ENCODE measurements at places on chromosomes 6 and 20.

- DNase-seq, result no peak
These were observed 764.1 kb upstream of the MMS22L start for GRCh38 chr6:98047164-98047563.

- peak; percentile 16 for DNase-seq
These were observed 5.5 kb downstream of the MANBAL start for GRCh38 chr20:37295001-37295400.

DNA sequence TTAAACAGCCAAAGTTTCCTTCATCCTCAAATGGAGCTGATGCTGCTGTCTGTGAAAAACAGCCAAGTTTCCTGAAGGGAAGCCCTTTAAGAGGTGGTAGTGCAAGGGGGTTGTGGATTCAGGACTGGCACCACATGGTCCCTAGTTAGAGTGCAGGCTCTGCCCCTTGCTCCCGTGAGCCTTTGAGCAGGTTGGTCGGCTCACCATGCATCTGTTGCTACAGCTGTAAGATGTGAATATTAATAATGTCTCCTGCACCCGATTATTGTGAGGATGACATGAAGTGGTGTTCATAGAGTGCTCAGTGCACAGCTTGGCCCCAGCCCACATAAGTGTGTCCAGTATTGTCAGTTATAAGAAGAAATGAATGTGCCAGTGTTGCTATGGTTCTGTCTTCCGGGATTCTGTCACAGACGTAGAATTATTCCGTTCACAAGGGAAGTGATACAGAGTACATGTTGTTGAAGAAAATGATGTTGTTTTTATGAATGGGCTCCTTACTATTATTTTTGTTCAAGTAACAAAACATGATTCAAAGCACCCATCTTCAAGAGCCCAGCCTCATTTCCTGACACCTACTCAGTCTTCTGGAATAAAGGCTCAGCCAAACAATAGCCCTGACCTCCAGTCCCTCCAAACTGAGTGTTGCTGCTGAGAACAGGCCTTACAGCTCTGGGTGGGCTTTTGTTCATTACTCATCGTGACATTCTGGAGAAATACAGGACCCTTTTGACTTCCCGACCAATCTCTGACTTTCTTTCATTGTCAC is 2.9 kb upstream of the PKIG start:
- DNase-seq, result no peak

GRCh38 chr20:50819349-50819748 is 24.5 kb downstream of the BCAS4 start:
- no peak for DNase-seq

- no peak for DNase-seq
These were observed 1156.9 kb upstream of the MAP3K7 start for GRCh38 chr6:91743756-91744155.

DNA sequence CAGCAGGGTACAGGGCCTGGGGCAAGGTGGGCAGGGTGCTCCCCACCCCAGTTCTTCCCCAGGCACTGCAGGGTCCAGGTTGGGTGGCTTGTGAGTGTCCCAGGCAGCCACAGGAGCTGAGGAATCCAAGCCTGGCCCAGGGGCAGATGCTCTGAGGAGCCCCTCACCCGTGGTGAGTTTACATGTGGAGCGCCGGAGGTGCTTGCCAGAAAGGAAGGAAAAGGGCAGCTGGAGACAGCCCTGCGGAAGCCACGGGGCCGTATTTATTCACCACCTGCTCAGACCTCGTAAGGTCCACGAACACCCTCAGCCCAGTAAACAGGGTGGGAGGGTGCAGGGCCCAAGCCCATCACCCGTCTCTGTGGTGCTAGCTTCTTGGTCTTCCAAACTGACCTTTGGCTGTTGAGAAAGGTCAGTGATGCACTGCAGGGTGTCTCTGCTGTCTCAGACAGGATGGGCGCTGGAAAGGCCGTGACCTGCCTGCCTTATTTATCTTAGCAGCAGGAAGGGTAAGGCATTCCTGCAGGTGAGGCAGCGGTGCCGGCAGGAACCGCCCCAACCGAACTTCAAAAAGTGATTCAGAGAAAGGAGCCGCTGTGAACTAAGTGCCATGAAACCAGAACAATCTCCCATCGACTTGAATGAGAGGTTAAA is 4.0 kb upstream of the FRMD1 start:
- DNase-seq, result no peak

- peak; percentile 41 for DNase-seq
These were observed 8.0 kb downstream of the TP53RK start for GRCh38 chr20:46681032-46681854.

GRCh38 chr6:19137505-19137904 is 699.7 kb upstream of the ID4 start:
- DNase-seq, result no peak

DNA sequence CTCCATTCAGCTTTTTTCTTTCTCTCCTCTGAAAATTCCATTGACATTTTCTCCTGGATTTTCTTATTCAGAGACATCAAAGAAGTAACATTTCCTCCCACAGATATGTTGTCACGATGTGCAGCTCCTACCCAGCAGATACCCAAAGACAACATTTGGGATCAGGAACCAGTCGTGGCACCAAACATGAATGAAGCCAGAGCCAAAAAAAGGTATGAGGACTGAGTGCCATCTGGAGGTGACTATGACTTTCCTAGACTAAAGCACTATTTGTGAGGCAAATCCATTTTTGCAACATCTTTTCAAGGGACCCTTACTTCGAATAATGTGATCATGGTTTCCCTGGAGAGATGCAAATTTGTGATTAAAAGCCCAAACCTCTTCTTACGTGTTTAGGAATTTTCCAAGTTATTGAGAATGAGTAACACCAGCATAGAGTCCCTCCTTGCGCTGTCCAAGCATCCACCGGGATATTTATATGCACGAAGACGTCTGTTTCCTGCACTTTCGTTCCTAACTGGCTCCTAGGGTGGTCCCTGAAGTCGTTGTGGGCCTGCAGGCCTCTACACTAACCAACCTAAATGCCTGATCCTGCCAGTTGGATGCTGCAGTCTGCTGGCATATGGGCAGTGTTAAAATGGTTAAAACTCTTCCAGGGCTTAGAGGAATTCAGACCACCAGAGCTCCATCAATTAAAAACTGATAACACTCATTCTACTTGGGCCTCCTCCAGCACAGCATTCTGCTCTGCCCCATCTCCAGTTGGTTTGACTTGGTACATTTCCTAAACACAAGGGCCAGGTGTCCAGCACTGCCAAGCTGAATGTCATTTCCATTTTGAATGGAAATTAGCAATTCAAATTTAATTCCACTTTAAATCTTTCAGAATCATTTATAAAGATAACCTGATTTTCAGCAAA is 256.6 kb downstream of the C6orf118 start:
- no peak for DNase-seq

GRCh38 chr20:12928755-12929401 is 79.9 kb upstream of the SPTLC3 start:
- no peak for DNase-seq

DNA sequence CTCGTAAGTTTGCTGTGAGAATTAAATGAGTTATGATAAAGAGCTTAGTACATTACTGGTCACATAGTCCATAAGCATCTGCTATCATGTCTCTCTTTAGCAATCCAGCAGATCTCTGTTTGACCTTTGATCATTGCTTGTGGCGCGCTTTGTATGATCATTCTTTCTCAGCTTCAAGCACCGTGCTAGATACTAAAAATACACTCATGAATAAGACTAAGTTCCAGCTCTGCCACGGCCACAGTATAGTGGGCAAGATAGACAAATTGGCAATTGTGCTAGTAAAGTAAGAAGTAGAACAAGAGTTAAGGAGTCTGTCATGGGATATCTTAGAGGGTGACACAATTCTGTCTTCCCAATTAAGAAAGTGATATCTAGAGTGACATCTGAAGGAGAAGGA is 75.2 kb upstream of the ADGRF1 start:
- DNase-seq, result no peak

GRCh38 chr6:125865015-125865414 is 74.3 kb downstream of the NCOA7 start:
- no peak for DNase-seq

DNA sequence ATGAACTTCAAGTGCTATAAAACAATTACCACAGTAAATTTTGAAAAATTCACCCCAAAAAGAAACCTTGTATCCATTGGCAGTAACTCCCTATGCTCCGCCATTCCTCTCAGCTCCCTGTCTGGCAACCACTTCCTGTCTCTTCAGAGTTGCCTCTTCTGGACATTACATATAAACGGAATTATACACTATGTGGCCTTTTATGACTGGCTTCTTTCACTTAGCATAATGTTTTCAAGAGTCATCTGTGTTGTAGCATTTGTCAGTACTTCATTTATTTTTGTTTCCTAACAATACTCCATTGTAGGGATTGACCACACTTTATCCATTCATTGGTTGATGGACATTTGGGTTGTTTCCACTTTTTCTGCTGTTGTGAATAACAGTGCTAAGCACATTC is 50.1 kb downstream of the CEP43 start:
- no peak for DNase-seq

- DNase-seq, result no peak
These were observed 94.3 kb downstream of the CDC5L start for GRCh38 chr6:44481760-44482159.

DNA sequence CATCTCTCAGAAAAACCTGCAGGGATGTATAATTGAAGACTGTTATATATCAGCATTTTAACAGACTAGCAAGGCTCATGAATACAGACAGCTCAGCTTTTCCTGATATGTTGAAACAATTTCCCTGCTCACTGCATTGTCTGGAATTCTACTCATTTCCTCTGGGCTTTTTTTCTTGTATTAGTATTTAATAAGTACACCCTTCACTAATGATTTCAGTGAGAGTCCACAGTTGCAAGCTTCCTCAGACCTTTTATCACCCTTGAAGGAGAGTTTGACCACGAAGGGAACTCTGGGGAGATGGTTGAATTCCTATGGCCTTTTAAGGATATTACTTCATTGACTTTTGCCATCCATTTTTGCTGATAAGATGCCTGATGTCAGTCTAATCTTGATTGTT is 248.7 kb downstream of the ADGB start:
- no peak for DNase-seq

DNA sequence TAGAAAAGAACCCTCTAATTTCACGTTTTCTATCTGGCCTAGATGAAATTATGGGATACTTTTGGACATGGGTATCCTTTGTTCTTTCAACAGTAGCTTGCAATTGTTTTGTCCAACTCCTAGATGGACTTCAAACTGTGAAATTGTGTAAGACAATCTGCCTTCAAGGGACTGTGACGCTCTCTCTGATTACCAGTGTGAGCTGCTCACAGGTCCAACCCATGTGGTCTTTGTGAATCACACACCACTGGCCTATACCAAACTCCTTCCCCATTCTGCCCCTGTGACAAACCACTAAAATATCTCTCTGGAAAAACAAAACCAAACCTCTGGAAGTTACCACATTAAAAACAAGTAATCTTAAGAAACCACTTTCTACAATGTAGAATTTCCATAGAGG is 59.5 kb downstream of the NINL start:
- DNase-seq, result no peak

DNA sequence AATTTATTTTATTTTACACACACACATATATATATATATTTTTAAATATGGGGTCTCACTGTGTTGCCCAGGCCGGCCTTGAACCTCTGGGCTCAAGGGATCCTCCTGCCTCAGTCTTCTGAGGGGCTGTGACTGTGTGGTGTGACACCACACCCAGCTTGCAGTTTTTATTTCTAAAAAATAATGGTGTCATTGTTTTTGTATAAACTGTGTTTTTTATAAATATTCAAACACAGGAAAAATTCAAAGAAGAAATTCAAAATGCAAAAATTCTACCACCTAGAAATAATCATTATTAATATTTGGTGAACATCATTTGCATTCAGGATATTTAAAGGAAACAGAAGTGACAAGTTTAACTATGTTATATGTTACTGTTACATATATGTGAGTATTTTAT is 3.1 kb downstream of the CCDC28A start:
- no peak for DNase-seq

- DNase-seq, result no peak
These were observed 1334.0 kb upstream of the CITED2 start for GRCh38 chr6:140708441-140708840.

- no peak for DNase-seq
These were observed 139.0 kb downstream of the FLRT3 start for GRCh38 chr20:14198416-14198815.

- no peak for DNase-seq
These were observed 16.3 kb downstream of the BPI start for GRCh38 chr20:38320221-38320620.

DNA sequence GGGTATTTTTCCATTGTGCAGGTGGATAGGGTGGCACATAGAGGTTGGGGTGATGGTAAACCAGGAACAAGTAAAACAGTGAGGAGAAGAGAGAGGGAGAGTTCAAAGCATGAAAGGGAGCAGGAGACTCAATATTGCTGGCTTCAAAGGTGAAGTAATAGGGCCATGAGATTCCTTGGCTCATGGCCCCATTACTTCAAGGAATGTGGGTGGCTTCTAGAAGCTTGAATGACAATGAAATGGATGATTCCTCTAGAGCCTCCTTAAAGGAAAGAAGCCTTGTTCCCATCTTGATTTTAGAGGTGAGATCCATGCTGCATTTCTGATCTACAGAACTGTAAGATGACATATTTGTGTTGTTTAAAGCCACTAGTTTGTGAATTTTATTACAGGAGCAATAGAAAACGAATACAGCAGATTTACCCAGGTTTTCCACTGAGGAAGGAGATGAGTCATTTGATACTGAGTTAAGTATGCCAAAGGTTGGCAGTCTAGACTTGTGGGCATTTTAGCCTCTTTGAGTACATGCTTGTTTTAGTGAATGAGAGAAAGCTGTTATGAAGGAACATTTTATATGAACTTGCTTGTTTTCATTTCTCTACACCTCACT is 110.4 kb downstream of the PLCB4 start:
- no peak for DNase-seq

DNA sequence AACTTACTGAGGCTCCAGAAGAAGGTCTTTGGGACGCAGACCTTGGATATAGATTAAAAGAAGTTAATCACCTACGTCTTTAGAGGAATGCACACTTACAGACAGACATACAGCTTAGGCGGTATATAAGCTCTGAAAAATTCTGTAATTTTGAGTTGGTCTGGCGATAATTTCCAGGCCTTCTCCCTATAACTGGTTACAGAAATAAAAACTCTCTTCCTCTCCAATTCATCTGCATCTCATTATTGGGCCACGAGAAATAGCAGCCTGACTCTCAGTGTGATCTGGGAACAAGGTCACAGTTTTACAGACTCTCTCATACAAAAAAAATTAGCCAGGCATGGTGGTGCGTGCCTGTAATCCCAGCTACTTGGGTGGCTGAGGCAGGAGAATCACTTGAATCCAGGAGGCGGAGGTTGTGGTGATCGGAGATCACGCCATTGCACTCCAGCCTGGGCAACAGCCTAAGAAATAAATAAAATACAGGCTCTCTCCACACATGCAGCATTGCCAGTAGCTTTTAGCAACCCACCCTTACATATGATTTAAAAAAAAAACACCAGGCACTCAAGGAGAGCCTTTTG is 4.7 kb downstream of the ZBTB24 start:
- no peak for DNase-seq

DNA sequence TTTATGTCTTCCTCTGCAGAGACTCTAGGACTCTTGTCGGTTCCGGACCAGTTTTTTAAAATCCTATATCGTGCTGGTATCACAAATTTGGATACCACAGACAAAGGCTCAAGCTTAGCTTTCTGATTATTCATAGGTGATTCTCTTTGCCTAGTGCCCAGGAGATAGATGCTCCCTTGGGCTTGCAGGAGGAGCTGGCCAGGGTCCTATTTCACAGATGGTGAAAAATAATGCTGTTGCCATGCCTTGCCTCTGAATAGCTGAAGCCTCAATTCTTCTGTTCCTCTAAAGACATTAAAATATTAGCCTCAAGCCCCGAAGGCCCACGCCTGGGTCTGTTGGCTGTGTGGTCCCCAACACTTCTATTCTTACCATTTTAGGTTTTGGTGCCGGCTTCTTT is 123.9 kb upstream of the BACH2 start:
- no peak for DNase-seq

GRCh38 chr20:48949304-48950170 is 28.0 kb downstream of the ARFGEF2 start:
- no peak for DNase-seq
